CD4-positive, alpha-beta T cell treated with Interleukin-17A for 1 hour (primary cell): ENCODE measurements at places on chromosomes 5 and 9.
A peak's percentile ranks its signal among the peaks of the same experiment; 100 is the strongest.

DNA sequence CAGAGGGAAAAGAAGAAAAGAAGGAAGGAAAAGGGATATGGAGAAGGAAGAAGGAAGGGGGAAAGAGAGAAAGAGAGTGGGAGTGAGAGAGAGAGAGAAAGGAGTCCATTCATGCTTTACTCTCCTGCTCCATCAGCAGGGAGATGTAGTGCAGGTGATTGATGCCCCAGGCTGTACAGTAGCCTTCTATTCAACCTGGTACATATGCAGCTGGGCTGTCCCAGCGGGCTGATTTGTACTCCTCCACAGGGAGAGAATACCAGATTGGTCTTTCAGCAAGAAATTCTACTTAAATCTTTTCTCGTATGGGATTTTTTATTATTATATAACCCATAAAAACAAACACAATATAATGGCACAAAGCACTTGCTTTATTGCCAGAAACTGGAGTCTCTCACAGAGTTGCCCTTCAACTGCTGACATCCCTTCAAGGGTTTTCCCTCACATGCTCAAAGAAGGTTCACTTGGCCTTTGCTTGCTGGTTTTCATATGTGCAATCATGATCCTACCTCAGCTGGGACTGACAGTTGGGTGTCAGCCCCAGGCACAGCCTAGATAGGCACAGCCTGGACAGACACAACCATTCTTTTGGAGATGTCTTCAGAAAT is 380.1 kb upstream of the RIOK2 start:
- DNase-seq = no peak

GRCh38 chr9:14653511-14653910 is 39.7 kb downstream of the ZDHHC21 start:
- no peak for DNase-seq

DNA sequence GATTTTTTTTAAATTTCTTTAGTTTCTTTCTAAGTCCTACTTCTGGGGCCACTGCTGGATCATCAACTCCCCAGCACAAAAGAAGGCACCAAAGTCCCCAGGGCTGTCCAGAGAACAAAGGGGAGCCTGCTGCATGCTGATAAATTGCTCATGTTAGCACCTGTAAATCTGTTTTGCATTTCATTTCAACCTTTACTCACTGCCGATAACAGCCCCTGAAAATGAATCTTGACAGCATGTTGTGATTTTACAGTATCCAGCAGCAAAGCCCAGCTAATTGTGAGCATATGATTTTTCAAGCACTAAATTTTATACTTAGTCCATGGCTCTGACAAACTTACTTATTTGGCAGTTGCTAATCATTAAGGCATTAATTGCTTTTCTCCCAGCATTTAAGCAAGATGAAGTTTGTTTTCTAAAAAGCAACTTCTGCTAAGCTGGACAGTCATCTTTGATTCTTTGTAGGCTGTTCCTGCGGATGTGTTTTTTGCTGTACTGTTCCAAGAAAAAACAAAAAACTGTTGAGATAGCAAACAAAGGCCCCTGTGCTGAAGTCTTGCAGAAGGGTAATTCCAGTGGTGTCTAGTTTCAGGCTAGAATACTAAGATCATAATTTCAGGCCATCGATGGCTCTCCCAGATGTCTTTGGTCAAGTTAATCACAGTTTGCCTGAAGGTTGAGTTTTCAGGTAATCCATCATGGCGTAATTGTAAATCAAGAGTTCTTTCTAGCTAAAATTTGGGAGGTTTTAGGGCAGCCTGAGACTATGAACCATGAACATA is 73.1 kb upstream of the GAS1 start:
- no peak for DNase-seq

DNA sequence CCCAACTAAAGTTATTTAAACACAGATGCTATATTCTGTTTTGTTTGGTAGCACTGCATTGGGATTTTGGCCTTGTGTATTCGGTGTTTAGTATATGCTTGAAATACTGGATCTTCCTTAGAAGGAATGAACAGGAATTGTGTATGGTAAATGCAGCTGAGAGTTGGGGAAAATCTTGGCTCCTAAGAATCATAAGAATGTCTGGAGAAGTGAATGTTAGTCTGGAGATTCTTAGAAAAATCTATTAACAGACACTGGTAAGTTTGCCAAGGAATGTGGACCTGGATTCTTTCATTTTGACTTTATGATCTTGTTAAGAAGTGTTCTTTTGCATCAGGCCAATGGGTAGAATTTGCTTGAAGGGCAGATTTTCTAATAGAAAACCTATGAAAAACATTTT is 38.9 kb downstream of the SNX30 start:
- no peak for DNase-seq

DNA sequence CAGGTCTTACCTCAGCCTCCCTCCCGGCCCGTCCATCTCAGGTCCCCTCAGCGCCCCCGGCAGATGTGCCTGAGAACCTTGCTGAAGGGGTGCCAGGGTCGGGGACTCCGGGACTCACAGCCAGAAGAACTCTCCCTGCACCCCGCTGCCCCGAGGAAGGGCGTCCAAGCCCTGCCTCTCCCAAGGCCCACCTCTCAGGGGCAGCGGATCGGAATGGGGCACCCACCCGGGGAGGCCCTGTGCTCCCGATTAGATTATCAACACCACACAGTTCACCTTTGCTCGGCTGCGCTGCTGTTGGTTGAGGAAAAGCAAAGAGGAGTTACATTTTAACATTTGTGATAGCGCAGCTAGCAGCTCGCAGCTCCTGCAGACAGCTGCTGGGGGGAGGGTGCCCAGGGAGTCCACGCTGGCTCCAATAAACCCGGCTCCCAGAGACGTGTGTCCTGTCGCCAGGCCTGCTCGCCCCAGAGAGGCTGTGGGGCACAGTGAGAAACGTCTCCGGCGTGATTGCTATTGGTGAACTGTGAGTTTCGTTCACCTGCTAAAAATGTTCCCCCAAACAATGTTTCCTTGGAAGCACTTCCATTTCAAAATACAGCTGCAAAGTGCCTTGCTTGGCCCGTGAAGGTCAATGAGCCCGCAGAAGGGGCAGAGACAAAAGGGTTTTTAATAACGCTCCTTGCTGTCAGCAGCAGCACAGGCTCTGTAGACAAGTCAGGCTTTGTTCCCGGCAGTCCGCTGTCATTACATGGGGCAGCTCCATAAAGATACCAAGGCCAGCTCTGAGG is 18.6 kb upstream of the SLC6A19 start:
- DNase-seq = no peak

- DNase-seq = no peak
Observed at GRCh38 chr5:24487368-24488229, 157.2 kb downstream of the CDH10 start.

- DNase-seq = no peak
Observed at GRCh38 chr9:99606296-99606695, 215.4 kb upstream of the NR4A3 start.

DNA sequence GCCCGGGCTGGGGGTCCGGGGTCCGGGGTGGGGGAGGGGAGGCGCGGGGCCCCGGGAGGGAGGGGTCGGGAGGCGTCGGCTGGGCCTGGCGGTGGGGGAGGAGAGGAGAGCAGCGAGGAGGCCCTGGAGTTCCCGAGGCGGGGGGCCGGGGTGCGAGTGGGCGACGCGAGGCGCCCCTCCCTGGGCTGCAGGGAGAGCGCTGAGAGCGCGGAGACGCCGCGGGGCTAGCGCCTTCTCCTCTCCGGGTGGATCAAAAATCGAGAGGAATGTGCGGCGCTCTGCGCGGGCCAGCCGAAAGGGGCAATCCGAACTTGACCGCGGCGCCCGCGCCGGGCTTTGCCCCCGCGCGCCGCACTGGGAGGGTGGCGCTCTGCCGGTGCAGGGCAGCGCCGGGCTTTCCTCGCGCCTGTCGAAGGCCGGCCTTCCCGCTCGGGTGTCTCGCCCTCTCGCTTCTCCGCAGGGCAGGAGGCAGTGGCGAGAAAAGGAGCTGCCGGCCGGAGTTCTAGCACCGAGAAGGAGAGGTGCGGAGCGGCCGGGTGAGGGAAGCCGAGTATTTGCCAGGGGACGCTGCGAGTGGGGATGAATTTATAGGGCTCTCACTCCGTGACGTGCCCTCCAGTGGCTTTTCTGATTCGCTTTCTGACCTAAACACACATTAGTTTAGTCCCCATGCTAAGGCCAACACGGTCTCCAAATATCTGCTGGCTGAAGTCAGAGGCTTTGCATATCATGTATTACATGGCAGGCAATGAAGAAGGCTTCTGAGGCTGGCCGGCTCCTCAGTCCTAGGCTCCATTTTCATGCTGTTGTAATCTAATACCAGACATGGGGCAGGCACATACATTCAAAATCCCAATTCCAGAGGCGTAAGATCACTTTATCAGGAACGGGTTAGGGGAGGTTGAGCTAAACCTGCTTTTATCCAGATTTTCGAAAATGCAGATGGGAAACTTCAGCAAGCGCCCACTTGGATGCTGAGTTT is 503 bp upstream of the GDNF start:
- DNase-seq = no peak

DNA sequence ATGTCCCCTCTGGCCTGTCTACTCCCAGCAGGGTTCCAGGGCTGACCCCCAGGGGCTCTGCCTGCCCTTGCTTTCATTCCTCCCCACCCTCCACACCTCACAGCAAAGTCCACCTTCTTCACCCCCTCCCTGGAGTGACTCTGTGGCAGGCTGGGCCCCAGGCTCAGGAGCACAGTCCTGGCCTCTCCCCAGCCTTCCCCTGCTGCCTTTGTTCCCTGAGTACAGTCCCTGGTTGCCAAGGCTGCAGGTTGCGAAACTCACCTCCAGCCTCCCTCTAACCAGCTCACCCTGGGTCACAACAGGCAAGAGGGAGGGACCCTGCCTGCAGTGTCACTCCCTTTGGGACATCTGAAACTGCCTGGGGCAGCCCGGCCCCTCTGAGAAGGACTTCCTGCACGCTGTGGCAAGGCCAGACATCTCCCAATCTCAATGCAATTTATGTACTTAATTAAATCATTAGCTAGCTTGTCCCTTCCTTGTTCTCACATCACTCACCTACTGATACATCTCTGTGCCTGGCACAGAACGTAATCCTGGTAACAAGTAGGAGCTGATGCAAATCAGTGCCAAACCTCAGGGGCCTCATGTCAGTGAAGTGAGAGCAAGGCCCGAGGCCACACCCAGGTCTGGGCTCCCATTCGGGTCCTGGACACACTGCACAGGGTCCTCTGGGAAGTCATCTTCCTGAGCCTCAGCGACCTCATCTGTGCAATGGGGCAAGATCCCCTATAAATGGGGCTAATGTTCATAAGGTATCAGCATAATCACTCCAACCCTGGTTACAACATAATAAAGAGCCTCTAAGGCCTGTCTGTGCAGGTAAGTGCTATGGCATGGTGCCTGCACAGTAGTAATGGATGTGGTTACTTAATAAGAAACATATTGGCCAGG is 27.3 kb upstream of the TRIM14 start:
- peak; percentile 3 for DNase-seq

DNA sequence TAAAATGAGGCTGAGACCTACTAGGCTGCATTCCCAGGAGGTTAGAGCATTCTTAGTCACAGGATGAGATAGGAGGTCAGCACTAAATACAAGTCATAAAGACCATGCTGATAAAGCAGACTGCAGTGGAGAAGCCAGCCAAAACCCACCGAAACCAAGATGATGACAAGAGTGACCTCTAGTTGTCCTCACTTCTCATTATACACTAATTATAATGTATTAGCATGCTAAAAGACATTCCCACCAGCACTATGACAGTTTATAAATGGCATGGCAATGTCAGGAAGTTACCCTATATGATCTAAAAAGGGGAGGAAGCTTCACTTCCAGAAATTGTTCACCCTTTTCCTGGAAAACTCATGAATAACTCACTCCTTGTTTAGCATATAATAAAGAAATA is 88.6 kb downstream of the PLPPR1 start:
- no peak for DNase-seq

DNA sequence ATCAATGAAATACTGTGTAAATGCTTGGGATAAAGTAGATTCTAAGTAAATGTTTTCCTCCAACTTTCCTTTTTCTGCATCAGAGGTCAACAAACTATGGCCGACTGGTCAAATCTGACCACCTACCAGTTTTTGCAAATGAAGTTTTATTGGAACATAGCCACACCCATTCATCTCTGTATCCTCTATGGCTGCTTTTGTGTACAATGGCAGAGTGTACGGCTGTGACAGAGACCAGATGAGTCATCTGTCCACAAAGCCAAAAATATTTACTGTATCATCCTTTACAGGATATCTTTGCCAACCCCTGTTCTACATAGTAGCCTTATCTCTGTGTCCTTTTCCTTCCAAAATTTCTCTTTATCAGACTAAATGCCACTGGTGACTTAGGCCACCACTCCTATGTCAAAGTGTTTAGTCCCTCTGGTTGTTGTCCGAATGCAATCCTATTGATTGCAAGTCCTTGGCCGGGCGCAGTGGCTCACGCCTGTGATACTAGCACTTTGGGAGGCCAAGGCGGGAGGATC is 218.4 kb upstream of the KLF4 start:
- no peak for DNase-seq

- peak; percentile 51 for DNase-seq
Observed at GRCh38 chr5:65037831-65038815, 269.4 kb downstream of the CWC27 start.

GRCh38 chr5:112551419-112552032 is 132.4 kb upstream of the EPB41L4A start:
- DNase-seq = peak; percentile 69

- no peak for DNase-seq
Observed at GRCh38 chr9:128636024-128636390, 20.6 kb downstream of the DYNC2I2 start.

GRCh38 chr5:138711087-138711486 is 42.1 kb upstream of the CTNNA1 start:
- DNase-seq = no peak
